ENCODE measurements at places on chromosomes 12 and 14.

DNA sequence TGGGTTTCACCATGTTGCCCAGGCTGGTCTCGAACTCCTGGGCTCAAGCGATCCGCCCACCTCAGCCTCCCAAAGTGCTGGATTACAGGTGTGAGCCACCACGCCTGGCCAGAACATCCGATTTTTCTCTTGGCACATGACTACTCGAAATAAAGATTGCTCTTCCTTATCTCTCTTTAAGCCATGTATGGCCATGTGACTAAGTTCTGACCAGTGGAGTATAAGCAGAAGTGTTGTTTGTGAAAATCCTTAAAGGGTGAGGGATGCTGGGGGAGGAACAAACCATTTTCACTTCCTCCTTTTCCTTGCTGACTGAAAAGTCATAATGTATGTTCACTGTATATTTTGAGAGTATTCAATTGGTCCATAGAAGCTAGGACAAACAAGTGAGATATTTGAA is 50.7 kb upstream of the ATF7IP start:
- no peak for DNase-seq

- DNase-seq = no peak
Observed at GRCh38 chr14:30698463-30698862, 76.3 kb downstream of the SCFD1 start.

- no peak for DNase-seq
Observed at GRCh38 chr12:56155256-56155845, 2.8 kb upstream of the MYL6 start.

DNA sequence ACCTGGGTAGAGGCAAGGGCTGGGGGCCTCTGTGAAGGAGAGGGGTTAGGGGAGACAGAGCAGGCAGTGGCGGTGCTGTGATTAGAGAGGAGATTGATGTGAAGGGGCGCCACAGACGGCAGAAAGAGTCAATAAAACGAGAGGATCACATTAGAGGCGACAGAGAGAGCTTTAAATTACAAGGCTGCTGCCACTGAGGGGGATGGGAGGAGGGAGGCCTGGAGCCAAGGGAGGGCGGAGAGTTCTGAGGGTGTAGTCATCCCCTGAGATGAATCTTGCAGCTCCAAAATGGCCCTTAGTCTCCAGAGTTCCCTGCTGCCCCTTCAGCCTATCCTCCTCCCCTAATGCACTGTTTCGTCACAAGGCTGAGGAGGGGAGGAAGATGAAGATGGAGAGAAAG is 12.8 kb downstream of the ZFHX2 start:
- no peak for DNase-seq

DNA sequence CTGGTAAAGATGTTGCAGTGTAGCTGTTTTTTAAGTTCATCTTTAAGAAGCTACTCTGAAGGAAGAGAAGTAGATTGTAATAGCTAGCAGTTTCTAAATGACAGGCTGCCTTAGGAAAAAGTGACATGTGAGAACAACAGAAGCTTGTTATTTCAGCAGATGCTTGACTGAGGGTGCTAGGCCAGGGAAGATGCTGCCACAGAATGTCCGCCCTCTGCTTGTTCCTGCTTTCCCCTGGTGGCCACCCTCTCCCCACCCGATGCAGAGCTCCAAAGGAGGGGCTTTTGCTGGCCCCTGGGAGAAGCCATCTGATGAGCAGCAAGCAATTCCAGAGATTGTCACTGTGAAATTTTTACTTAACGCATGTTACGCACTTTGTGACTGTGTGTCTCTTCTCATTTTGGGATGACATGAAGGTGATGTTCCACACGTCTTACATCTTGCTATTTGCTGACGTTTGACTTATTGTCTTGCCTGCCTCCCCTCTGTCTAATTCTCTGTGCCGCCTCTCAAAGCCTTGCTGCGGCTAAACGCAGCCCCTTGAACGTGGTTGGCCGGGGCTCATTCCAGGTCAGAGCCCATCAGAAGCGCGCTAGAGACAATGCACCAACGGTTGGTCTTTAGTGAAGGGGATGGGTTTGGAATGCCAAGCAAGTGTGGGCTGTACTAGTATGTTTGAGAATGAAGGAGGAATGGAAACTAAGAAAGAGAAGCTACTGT is 44.8 kb downstream of the WDR20 start:
- DNase-seq = no peak
